ENCODE measurements at places on chromosomes 2 and 18.

GRCh38 chr18:48835119-48835518 is 115.6 kb downstream of the SMAD7 start:
- no peak for DNase-seq

- no peak for DNase-seq
Measured at GRCh38 chr2:51981783-51982182, 949.9 kb upstream of the NRXN1 start.

DNA sequence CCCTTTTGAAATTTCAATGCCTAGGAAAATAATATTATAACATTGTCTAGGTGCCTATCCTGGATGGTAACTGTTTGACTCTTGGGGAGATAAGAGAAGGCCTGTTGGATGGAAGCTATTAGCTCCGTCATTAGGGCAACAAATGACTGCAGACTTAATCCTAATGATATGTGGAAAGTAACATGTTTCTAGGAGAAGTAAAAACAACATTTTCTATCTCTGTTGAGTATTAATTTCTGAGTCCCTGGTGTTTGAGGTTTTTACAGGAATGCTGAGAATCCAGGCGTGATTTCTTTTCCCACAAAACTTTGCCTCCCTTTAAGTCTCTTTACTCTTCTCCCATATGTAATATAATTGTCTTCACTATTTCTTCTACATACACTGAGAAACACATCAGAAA is 159.1 kb downstream of the GALNT1 start:
- DNase-seq: no peak

GRCh38 chr2:33215983-33216382 is 260.5 kb upstream of the RASGRP3 start:
- no peak for DNase-seq

DNA sequence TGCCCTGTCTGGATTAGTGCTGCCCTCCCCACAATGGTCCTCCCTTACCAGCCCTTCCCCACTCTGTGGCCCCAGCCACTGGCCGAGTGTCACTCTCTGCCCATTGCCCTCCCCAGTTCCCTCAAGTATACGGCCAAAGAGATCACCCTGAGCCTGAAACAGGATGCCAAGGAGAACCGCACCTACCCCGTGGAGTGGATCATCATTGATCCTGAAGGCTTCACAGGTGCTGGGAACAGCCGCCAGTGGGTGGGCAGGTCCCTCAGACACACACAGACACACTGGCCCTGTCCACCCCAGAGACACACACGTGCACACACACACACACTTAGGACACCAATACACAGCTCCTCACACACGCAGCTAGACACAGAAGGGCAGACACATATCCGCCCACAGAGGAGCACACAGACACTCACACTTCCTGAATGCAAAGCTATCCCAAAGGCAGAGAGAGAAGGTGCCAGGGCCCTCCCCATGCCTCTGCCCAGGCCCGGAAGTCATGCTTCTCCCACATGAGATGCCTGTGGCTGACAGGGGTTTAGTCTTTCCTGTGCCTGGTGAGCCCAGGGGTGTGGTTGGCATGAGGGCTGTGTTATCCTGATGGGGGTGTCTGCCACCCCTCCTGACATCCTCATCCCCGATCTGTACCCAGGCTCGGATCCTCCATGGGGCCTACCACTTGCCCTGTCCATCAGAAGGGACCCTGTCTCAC is 2.9 kb downstream of the CHRND start:
- DNase-seq: no peak

DNA sequence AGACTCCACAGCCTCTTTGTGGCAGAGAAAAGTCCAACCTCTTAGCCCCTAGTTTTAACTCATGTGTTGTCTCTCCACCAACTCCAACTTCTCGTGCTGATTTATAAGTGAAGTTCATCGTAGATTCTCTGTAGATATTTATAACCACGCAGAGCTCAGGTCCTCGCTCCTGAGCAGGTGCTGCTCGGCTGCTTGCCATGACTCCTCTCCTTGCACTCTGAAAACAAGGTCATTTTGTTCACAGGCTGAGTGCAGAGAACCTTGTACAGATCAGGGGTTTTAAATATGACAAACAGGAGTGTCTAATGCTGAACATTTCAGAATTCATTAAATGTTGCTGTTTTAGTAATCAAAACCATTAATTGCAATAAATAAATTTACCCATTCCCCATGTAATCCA is 330.8 kb upstream of the GYPC start:
- DNase-seq: no peak

DNA sequence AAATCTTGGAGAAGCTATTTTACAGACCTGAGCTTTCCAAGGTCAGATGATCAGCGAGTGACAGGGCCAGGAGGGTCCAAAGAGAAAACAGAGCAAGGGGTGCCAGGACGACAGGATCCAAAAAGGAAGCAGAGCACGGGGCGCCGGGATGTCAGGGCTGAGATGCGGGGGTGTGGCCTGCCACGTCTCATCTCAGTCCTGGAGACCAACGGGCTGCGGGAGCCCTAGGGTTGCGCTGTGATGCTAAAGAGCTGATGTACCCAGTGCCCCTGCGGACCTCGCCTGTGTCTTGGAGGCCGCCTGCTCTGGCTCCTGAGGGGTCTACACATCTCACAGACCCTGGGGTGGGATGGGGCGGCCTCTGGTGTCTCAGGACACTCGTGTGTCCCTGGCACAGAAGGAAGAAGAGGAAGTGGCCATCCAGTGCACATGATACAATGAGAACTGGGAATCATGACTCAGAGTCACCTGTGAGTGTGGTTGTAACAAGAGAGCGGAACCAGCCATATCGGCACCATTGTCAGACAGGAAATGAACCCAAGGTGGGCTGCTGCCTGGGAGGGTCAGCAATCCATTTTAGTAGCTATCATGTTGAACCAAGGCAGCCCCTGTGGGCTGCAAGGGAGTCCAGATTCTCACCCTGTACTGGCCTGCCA is 97.8 kb downstream of the MYT1L start:
- no peak for DNase-seq

GRCh38 chr2:149167001-149167780 is 128.7 kb downstream of the LYPD6B start:
- no peak for DNase-seq

GRCh38 chr2:9074930-9075329 is 71.4 kb upstream of the MBOAT2 start:
- DNase-seq: no peak

DNA sequence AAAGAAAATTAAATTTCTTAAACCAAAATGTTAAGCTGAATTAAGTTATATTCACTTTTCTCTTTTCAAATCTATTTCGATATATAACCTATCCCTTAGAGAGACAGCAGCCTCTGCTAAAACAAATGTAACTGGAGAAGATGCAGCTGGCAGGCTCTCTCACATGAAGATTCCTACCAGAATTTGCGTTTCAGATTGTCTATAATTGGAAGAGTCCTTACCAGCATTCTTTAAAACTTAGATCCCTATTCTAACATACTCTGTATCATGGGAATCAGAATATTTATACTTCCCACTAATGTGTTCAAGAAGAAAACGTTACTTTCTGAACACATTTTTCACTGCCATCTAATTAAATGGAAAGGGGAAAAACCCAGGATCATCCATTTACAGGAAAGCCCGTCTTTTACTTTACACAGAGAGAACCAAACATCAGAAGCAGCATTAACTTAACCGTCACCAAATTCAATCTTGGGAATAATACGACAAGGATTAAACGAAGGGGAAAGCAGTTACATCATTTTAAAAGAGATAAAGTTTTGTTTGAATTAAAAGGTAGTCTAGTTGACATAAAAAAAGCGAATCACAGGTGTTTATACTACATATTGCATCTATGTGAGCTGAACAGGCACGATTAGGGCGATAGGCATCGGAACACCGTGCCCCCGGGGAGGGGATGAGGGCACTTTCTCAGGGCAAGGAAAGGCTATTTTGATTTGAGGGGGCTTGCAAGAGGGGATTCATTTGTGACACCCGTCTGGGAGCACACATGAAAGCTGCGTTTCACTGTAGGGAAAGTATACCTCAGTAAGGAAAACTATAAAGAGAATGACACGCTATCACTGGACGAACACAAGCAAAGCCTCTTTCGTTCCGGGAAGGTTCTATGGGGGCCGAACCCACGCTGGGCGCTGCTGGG is 1.3 kb downstream of the PTPN2 start:
- no peak for DNase-seq

DNA sequence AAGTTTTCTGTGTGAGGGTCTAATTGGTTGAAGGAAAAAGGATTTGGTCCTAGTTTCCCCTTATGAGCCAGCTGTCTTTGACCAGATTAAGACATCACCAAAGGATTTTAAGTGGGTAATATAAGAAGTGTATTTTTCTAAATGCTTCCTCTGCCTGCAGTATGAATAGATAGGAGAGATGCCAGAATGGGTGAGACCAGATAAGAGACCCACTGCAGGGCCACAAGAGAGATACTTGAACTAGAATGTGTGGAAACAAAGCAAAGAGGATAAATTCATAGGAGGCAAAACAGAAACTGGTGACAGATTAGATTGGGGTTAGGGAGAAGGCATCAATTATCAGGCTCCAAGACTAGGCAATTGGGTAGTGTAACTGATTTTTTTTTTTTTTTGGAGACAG is 1.1 kb upstream of the HDHD2 start:
- DNase-seq: no peak

DNA sequence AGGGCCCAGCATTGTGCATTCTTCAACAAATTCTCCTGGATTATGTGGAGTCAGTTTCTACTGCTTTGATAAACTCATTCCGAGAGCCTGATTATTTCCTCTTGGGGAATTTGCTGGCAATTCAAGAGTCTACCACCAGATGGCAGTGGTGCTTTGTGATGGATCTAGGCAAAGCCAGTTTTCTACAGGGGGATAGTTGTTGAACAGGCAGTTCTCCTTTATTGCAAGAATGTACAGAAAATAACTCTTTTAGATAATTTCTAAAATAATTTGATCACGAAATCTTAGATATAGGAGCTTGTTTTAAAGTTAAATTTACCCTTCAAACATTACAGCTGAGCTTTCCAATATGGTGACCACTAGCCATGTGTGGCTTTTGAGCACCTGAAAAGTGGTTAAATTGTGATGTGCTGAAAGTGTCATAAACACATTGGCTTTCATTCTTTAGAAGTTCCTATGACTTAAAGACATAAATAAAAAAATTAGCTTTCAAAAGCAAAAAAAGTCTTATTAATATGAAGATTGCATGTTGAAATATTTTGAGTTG is 66.7 kb upstream of the HAAO start:
- DNase-seq: peak; percentile 45

DNA sequence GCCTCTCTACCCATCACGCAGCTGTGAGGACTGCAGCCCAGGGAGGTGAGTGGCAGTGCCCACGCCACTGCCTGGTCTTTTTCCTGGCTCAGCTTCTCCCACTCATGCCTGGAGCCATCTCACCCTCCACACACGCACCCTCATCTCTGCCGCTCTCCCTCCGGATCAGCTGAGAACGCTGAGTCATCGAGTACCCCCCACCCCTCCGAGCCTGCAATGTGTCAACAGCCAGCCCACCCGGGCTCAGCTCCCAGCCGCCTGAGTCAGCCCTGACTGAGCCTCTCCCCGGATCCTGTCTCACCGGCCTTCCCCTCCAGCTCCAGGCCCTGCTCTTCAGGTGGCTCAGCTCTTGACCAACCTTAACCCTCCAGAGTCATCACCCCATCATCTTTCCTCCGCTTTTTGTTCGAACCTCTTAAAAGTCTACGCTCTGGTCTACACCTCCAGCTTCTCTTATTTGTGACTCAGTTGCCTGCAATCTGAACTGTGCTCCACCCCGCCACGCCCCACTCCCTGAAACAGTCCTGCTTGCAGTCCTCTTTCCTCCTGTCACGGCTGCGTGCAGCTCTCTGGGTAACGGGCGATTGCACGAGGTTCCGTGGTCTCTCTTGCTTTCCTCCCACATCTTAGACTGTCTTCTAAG is 94.4 kb upstream of the ASAP2 start:
- DNase-seq: no peak

- DNase-seq: no peak
Measured at GRCh38 chr2:70941701-70942100, 6.0 kb downstream of the ATP6V1B1 start.

GRCh38 chr2:70124983-70125480 is 37.8 kb downstream of the PCBP1 start:
- no peak for DNase-seq

- DNase-seq: no peak
Measured at GRCh38 chr2:30950339-30950738, 143.1 kb upstream of the CAPN13 start.

Data from stimulated activated CD8-positive, alpha-beta memory T cell treated with anti-CD3 and anti-CD28 coated beads, Interleukin-7, amount 100 ng/mL, for 1 hour (primary cell).